Cerebellar cortex (tissue), 1 donor: ENCODE measurements at places on chromosomes 12 and 14.
A peak's percentile ranks its signal among the peaks of the same experiment; 100 is the strongest.

DNA sequence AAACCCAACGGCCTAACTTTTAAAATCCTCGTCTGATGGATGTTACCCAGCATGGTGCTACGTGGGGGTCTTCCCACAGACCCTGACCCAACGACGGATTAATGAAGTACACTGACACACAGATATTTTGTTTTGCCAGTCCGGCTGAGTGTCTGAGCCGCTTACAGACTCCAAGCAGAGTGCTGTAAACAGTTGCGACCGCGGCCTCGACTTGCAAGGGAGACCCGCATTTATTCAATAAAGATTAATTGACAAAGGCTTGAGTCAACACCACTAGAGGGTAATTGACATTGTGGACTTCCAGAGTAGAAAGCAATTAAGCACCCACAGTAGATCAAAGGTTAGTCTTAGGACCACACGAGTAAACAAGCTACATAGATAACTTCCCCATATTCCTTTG lies 1042.4 kb downstream of the AACS start:
- no peak for DNase-seq

DNA sequence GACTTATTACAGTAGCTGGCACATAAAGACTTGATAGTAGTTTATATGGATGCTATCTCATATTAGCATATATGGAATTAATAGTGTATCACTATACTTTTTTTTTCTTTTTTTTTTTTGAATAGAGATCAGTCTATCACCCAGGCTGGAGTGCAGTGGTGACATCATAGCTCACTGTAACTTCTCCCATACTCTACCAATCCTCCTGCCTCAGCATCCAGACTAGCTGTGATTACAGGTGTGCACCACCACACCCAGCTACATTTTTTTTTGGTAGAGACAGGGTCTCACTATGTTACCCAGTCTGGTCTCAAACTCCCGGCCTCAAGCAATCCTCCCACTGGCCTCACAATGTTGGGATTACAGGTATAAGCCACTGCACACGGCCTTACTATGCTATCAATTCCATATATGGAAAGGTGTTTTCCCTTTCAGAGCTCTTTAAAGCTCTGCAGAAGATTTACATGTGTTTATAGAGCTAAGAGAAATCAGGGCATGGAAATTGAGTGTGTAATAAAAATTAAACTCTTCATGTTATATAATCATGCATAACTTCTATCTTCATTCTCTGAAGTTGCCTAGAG lies 1.8 kb upstream of the TBK1 start:
- DNase-seq, result no peak

DNA sequence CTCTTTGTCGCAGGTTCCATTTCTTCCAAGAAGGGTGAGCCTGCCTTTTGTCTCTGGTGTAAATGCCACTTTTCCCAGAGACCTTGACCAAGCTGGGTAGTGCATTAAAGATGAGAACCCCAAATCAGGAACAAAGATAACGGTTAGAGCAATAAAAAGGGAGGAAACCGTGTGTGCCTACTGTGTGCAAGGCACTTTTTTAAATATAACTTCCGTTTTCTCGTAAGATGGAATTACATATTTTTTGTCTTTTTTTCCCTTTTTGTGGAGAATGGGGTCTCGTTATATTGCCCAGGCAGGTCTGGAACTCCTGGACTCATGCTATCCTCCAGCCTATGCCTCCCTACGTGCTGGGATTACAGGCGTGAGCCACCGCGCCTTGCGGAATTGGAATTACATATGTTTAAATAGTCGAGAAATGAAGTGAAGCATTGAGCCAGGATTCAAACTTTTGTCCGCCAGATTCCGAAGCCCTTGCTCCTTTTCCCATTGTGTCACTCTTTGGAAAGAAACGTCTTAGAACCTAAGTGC lies 506 bp upstream of the NABP2 start:
- DNase-seq, result no peak

- no peak for DNase-seq
Observed at GRCh38 chr14:85471744-85472143, 58.2 kb upstream of the FLRT2 start.

DNA sequence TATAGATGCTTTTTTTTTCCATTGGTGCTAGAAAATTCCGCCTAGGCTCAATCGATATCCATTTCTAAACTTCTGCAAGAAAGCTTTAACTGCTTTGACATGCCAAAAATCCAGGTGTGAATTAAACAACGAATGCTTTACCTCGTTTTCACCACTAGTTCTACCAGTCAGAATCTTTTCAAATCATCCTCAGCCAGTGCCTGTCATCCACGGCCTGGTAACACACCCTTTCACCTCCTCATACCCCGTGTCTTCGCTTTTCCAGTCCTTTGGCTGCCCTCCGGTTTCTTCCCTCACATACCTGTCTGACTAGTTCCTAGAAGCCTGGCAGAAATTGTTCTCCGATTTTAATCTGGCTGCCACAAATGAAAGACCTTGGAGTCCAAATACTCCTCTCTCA lies 1.4 kb upstream of the PHC1 start:
- DNase-seq, result peak; percentile 46

- DNase-seq, result peak; percentile 38
Observed at GRCh38 chr14:51846631-51847488, 13.6 kb upstream of the GNG2 start.

GRCh38 chr12:52988898-52989297 lies 17.4 kb upstream of the EIF4B start:
- DNase-seq, result no peak

- no peak for DNase-seq
Observed at GRCh38 chr14:23555533-23555881, 564 bp upstream of the THTPA start.

GRCh38 chr14:70073924-70074566 lies 114.7 kb downstream of the SLC8A3 start:
- DNase-seq, result peak; percentile 62

- DNase-seq, result no peak
Observed at GRCh38 chr12:103715494-103715893, 125.5 kb downstream of the NT5DC3 start.

DNA sequence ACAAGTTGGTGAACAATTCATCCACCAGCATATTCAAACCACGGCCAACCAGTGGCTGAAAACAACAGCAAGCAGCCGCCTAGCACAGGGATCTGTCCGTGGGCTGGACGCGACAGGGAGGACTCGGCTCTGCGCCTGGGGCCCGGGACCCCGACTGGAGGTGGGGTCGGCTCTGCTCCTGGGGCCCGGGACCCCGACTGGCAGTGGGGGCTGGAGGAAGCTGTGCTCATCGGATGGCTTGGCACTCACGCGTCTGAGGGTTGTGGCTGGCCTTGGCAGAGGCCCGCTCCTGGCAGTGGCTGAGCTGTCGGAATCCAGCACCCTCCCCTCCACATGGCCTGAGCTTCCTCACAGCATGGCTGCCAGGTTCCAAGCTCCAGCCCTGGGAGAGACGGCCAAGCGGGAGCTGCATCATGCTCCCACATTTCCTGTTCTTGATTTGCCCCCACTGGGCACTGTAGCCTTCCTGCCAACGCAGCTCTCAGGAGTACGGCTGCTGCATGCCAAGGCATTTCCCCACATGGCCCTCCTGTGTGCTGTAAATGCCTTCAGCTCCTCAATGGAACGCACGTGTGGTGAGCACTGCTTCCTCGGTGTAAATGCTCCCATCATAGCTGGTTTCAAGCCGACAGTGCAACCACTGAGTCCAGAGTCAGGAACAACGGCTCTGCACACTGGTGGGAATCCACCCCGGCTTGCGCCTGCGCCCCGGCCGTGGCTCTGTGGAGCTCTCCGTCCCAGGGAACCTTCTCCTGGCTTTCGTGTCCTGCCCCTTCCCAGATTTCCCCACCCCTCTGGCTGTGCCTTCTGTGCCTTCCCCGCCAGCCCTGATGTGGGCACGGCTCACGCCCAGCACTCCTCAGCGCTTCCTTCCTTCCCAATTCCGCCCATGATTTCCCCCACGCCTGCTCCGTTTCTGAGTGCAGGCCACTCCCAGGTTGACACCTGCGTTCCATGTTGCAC lies 7.3 kb upstream of the GALNT9 start:
- peak; percentile 86 for DNase-seq

GRCh38 chr14:95722525-95723190 lies 8.7 kb upstream of the TCL1A start:
- DNase-seq, result no peak

DNA sequence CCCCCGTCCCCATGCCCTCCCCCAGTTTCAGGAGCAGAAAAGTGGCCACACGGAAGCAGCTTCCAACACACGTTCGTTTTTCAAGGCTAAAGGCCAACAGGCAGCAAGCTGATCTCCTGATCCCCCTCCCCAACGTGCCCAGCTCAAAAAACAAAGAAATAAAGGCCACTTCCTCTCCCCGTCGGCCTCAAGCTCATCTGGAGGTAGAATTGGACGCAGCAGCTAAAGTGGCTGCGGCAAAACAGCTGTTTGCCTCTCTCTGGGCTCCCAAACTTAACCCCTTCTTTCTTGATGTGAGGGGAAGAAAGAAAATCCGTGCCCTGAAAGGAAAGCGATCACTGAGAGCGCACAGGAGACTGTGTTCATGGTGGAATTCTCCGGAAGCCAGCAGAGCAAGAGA lies 66.3 kb downstream of the SCARB1 start:
- no peak for DNase-seq

GRCh38 chr12:103783744-103784664 lies 57.0 kb downstream of the NT5DC3 start:
- DNase-seq, result peak; percentile 29
